ENCODE measurements at places on chromosomes 6 and 20.

DNA sequence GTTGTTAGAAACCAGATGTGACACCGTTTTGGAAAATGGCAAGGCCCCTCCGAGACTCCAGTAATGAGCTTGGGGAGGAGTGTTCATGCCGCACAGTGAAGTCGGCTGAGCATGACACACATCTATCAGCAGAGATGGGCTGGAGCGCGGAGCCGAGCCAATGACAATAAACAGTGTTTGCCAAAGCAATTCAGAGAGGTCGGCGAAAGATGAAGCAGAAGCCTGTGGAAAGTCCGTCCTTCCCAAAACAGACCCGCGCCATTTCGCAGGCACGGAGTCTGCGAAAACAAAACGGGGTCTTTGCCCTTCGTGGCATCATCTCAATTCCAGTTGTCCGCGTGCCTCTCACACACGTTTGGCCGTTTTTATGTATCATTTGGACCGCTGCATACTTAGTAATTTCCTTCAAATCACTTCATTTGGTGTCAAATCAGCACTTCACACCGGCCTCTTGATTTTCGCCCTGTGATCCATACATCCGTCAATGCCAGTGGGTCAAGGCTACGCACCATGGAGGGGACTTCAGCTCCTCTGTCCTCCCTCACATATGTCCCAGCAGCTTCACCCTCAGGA is 71.3 kb downstream of the SULF2 start:
- no peak for DNase-seq

- no peak for DNase-seq
These were observed 115.2 kb downstream of the CEBPB start for GRCh38 chr20:50305636-50306477.

GRCh38 chr6:157054531-157054979 is 268.8 kb downstream of the TMEM242 start:
- DNase-seq: no peak

GRCh38 chr20:5844063-5844681 is 94.0 kb downstream of the SHLD1 start:
- no peak for DNase-seq

- DNase-seq: no peak
These were observed 373.4 kb upstream of the AGPAT4 start for GRCh38 chr6:161647234-161647633.

GRCh38 chr20:47108994-47109393 is 214.4 kb downstream of the EYA2 start:
- DNase-seq: no peak

GRCh38 chr20:38579219-38579910 is 1.6 kb upstream of the ADIG start:
- no peak for DNase-seq

- DNase-seq: no peak
These were observed 403.6 kb downstream of the PLCB1 start for GRCh38 chr20:8535403-8536261.

Measured in skeletal muscle cell (primary cell).